ENCODE measurements at places on chromosomes 3 and 15.

- no peak for DNase-seq
Measured at GRCh38 chr15:50065279-50065678, 53.8 kb downstream of the ATP8B4 start.

GRCh38 chr15:65551183-65551582 lies 20.9 kb downstream of the HACD3 start:
- no peak for DNase-seq

GRCh38 chr3:49399461-49399860 lies 12.3 kb downstream of the RHOA start:
- DNase-seq: peak; percentile 15

DNA sequence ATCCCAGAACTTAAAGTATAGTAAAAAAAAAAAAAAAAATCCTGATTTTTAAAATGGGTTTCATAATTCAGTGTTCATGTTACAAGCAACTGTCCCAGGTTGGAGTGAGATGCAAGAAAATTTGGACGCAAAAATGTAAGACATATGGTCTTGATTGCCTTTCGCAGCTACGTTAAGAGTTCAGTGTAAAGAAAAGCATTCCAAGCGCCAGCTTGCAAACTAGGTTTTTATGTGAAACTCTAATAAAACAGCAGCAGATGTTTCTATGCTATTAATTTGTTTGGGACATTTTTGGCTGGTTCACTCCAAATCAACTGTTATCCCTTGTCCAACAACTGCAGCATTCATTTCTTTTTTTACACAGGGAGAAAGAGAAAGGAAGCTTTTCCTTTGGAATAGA lies 957.8 kb downstream of the ROBO1 start:
- no peak for DNase-seq

GRCh38 chr3:41346698-41347270 lies 147.5 kb downstream of the CTNNB1 start:
- no peak for DNase-seq

DNA sequence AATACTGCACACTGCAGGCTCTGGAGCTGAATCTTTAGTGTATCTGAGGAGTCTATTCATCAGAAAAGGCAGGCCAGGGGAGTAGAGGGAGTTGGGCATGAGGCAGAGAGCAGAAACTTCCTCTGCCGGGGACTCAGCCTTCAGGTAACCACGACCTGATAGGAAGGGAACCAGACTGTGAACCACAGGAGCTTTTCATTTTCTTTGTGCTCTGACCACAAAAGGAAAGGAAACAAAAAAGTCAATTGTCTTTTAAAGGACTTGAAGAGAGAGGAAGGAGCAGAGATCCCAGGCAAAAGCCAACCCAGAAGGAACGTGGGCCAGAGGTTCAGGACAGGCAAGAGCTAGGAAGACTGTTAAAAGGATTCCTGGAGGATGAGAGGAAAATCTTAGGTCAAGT lies 573.3 kb downstream of the EPHB1 start:
- DNase-seq: no peak

DNA sequence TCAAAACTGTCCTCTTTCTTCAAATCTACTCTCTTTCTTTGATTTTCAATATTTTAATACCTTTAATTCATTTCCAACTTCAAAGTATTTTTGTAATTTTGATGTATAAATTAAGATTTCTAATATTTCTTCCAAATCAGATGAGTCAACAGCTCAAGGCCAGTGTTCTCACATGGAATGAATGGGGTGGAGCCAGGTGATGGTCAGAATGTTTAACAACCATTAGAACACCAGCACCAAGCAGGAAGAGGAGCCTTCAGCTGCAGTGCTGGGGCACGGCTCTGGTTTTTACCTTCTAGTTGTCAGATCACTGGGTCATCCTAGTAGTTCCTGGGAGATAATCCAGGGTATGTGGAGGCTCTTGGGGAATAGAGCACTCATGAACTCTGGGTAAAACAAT lies 494.5 kb upstream of the PDZRN3 start:
- no peak for DNase-seq

GRCh38 chr3:106068795-106069194 lies 200.0 kb upstream of the CBLB start:
- no peak for DNase-seq

DNA sequence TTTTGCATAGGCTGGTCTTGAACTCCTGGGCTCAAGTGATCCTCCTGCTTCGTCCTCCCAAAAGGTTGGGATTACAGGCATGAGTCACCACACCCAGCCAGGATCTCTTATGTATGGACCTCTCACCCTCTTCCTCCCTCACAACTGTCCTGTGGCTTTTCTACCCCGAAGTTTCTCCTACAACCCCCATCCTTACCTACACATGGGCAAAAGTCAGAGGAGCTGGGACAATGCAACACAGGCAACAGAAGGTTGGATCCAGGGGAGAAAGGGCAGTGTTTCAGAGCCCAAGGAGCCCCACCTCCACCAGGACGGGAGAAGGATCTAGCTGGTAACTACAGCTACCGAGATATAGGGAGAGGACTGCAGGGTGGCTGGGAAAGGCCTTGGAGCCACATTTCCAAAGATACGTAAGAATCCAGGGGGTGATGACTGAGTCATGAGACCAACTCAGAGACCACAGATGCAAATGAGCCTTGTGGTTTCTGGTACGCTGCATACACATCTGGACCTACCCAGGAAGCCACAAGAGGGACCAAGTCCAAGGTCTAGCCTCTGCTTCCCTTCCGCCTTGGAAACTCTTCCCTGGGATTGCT lies 13.6 kb downstream of the IGDCC4 start:
- no peak for DNase-seq

DNA sequence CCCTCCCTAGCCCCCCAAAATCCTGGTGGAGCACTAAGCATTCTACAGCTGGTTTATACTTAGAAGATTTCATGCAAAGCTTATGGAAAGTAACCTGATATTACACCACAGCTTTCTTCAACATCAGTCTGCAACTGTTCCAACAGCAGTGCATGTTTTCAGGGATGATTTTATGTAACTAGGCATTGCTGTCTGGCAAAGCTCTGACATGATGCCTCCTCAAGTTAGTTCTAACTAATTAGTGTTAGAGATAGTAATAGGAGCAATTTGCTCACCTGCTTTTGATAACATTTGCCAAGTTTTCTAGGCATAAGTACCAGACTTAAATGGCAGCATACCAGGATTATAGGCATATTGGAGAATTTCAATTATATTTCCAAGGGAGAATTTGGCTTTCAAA lies 330.3 kb upstream of the SGO1 start:
- DNase-seq: no peak

- no peak for DNase-seq
Measured at GRCh38 chr3:12553921-12554391, 2.9 kb upstream of the MKRN2 start.

DNA sequence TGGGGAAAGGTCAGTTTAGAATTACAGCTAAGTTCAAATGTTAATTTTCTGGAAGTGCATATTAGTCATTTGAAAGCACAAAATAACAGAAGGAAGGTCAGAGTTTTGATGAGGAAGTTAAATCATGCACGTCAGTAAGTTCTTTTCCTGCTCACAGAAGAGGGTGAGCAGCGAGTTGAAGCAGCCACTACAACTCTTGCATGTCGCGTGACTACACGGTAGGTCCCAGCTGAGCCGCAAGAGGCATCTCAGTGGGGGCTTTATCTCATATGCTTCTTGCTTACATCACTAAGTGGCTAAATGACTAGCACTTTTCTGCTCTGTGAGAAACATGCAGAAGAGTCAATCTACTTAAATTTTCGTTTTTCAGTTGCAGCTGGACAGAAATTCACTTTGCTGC lies 21.3 kb upstream of the SEC62 start:
- DNase-seq: peak; percentile 31

DNA sequence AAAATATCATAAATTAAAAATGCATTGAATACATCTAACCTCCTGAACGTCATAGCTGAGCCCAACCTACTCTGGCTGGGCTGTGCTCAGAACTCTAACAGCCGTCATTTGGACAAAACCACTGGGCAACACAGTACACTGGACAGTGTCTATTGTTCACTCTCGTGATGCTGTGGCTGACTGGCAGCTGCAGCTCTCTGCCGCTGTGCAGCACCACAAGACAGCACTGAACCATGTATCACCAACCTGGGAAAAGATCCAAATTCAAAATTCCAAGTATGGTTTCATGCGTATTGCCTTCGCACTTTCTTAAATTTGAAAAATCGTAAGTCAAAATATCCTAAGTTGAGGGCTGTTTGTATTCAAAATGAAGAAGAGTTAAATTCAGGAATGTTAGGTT lies 145.1 kb upstream of the CNTN4 start:
- no peak for DNase-seq

DNA sequence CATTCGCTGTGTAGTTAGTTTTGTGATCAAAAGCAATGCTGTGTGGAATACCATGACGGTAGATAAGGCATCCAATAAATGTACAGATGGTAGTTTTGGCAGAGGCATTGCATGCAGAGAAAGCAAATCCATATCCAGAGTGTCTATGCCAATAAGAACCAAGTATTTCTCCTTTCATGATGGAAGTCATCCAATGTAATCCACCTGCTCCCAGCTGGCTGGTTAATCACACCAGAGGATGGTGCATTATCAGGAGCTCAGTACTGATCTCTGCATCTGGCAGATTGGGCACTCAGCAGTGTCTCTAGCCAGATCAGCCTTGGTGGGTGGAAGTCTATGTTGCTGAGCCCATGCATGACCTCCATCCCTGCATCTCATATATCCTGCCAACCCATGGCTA lies 677.7 kb upstream of the NECTIN3 start:
- DNase-seq: no peak

- DNase-seq: no peak
Measured at GRCh38 chr3:100173961-100174360, 59.7 kb upstream of the FILIP1L start.

DNA sequence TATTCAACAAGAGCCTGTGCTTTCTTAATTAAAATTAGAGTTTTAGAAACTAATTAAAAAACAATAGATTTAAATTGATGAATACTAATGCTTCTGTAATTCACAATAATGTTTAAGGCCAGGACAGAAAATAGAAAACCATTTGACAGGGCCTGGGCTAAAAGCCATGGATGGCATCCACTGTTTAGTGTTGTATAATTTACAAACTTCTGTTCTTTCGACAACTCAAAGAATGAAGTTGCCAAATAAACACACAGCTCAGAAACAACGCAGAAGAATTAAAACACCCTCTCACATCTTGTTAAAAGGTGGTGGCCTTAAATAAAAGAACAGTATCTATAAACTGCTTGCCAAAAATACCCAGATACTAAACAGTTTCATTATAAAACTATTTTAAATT lies 347.5 kb downstream of the MECOM start:
- no peak for DNase-seq

- peak; percentile 52 for DNase-seq
Measured at GRCh38 chr3:127033786-127034185, 50.9 kb downstream of the PLXNA1 start.

- no peak for DNase-seq
Measured at GRCh38 chr15:68421798-68422402, 10.1 kb downstream of the ITGA11 start.

DNA sequence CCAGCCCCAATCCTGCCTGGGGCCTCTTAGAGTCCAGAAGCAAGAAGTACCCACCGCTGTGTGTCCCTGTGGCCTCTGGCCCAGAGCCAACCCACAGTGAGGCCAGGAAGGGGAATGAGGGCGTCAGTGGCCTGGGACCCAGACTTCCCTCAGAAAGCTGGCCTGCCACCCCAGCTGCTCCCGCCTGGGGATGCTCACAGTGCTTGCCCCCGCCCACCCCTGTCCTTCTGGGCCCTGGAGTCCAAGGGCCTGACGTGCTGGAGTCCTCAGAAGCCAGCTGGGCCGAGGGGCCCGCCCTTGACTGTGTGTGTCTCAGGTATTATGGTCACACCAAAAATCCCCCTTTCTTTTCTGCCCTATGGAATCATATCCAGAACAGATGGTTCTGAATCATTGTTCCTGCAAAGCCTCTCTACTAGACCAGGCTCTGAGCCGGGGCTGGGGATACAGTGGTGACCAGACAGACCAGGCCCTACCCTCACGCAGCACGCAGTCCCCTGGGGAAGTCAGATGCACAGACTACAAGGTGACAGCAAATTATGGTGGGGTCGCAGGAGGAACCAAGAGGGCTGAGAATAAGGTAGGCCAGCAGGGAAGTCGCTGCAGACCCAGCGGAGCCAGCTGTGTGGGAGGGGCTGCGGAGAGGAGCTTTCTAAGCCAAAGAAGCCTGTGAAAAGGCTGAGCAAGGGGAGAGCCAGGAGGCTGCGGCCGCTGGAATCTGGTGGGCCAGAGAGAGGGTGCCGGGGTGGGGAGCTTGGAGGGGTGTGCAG lies 99.1 kb downstream of the VGLL4 start:
- no peak for DNase-seq

DNA sequence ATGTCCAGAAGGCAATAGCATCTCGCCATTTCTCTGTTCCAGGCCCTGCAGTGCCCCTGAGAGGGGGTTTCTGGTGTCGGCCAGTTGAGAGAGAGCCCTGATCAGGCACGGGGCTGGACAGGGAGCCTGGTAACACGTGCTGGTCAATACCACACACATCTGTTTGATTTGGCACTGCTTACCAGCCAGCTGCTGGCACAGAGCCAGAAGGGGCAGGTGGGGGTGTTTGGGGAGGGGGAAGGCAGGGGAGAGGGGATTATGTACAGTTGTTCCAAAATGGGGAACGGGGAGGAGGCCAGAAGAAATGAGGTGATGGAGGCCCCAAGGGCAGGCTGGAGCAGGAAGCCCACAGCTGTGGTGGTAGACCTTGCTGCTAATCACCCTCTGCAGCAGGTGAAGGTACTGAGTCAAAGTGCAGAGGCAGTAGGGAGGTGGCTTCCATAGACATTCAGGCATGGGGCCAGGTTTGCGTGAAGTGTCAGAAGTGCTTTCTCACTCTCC lies 153.5 kb upstream of the LPP start:
- DNase-seq: peak; percentile 86
